EL (cell line): ENCODE measurements at places on chromosomes 4 and X.

GRCh38 chr4:153465140-153465539, 1.0 kb upstream of the TMEM131L start:
- DNase-seq = no peak

DNA sequence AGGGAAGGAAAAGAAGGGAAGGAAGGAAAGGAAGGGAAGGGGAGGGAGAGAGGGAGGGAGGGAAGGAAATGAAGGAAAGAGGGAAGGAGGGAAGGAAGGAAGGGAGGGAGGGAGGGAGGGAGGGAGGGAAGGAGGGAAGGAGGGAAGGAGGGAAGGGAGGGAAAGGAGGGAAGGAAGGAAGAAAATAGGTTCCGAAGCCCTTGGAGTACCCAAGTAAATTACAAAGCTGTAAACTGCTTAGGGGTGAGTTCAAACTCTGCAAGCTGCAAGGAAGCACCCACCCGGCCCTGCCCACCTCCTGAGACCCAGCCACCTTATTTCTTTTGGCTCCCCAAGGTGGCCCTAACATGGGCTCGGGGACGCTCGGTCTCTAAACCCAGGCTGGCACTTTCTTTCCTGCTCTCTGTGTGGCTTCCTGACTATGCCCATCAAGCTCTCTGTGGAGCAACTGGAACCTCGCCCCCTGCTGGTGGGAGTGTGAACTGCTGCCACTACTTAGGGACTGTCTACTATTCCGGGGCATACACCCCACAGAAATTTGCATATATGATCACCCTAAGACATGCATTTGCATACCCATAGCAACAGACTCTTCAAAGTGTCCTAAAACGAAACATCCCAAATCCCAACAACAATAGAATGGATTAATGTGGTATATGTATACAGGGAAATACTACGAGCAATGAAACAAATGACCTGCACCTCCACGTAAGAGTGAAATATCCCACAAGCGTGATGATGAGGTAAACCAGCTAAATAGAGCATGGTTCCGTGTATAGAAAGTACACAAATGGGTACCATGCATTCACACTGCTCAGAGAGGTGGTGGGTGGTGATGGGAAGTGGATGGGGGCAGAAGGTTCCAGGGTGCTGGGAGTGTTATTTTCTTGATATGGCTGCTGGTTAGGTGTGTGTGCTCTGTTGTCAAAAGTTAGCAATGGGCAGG, 151.7 kb upstream of the TBL1X start:
- DNase-seq = peak; percentile 6

DNA sequence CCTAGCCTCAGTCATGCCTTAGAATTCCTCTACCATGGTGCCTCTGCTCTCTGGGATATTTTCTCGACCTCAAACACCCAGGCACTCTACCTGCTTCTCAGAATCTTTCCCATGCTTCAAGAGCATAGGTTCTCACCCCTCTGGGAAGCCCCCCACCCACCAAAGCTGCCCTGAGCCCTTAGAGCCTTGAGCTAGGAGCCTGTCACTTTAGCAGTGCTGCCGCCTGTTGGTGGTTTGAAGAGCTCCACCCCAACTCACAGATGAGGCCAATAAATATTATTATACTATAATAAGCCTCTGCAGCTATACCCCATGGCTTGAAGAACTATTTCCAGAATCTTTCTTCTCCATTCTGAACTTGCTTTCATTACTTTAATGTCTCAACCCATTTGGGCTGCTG, 109.7 kb downstream of the RTL5 start:
- no peak for DNase-seq

- no peak for DNase-seq
Measured at GRCh38 chr4:43732829-43733426, 715.7 kb downstream of the KCTD8 start.

GRCh38 chr4:93337196-93337595, 491.4 kb upstream of the ATOH1 start:
- DNase-seq = no peak

DNA sequence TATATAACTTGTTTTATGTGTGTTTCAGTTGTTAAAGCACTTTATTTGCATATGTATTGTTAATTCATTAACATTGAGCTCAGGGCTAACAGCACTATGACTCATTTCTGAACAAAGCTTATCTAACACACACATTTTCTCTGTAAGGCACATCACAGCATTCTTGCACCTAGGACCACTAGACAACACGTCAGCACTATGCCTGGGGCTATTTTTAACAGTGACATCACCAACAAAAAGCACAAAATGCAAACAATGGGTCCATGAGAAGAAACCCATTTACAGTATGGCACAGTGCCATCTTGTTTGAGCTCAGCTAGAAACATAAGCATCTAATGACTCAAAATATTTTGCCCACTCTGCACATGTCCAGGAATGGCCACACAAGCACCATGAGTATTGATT, 124.4 kb downstream of the RELL1 start:
- DNase-seq = peak; percentile 92

GRCh38 chrX:72236841-72237240, 2.0 kb downstream of the ERCC6L start:
- peak; percentile 38 for DNase-seq

GRCh38 chr4:11367371-11367770, 61.3 kb downstream of the HS3ST1 start:
- DNase-seq = no peak

- DNase-seq = no peak
Measured at GRCh38 chrX:10983526-10983925, 127.6 kb upstream of the HCCS start.

DNA sequence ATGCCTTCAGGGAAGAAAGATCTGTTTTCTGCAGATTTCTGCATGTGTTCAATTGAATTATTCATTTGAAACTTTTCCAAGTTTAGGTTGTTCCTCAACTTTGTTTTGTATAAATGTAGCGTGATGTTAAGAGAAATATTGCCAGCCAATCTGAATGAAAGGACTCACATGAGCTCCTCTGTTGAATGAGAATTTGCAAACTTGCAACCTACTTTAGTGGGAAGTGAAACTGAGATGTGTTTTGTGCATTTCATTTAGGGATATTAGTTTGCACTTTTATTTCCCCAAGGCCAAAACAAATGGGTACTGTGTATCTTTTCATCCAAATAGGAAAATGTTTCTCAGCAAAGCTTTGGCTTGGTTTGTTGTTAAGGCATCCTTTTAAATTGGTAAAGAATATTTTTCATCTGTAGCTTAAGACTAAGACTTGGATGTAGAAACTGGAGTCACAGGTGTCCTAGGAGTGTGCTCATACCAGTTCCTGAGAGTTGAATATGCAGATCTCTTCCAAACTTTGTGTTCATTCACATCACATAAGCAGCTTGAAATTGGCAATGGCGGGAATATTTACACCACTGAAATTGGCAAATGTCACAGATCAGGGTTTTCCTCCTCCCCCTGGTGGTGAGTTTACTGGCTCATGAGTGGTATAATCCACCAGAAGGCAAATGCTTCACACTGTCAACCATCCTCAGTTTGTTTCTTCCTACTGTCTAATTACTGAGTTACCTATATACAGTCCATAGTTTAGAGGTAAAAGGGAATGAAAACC, 193.6 kb upstream of the BANK1 start:
- DNase-seq = no peak

GRCh38 chr4:185265942-185266341, 56.5 kb downstream of the SNX25 start:
- DNase-seq = peak; percentile 72

- DNase-seq = no peak
Measured at GRCh38 chrX:129743821-129744220, 5.0 kb downstream of the XPNPEP2 start.

DNA sequence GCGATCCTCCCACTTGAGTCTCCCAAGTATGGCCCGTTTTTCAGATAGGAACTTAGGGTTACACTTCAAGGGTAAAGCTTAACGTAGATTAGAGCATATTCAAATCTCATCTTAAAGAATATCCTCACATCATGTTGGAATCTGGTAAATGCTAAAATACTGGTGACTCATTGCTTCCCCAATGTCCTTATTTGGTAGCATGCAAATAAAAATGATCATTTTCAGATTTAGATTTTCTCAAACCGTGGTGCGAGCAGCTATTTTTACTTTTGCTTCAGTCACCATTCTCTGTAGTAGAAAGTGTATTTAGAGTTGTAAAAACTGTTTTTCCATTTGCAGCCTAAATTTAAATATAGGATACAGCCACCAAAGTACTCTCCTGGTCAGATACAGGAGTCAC, 101.5 kb upstream of the MAML3 start:
- peak; percentile 55 for DNase-seq

DNA sequence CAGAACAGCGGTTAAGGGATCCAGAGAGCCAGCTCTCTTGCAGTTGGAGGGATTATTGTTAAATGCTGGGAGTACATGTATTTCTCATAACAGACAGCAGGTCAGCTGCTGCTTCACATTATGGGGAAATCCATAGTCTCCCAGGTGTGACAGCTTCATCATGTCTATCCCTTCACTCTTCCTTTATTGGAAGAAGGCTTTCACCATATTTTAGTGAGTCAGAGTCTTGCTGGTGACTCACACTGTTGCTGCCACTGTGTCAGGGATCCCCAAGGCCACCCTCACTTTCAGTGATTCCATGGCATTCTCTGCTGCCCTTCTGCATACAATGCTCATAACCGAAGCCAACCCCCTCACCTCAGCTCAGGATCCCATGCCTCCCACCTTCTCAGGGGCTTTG, 32.9 kb upstream of the PAGE5 start:
- no peak for DNase-seq
